ENCODE measurements at places on chromosomes 13 and 19.

GRCh38 chr13:31706105-31706504 is 33.2 kb upstream of the RXFP2 start:
- DNase-seq: no peak

GRCh38 chr13:39415008-39415802 is 187.8 kb downstream of the LHFPL6 start:
- DNase-seq: no peak

DNA sequence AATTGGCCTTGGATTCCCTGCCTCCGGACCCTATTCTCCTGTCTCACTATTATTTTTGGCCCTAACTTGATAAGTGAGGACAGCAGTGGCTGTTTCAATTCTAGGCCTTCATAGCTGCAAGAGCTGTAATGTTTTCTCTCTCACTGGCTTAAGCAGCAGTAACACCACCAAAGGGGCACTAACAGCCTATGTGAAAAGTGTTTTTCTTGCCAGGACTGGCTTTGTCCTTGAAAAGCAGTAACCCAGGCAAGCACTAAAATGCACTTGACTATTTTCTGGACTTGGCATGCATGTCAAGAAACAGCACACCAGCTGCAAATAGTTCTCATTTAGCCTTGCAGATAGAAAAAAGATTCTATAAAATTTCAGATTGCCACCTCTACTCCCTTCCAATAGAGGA is 9.3 kb upstream of the FBXL3 start:
- DNase-seq: no peak

DNA sequence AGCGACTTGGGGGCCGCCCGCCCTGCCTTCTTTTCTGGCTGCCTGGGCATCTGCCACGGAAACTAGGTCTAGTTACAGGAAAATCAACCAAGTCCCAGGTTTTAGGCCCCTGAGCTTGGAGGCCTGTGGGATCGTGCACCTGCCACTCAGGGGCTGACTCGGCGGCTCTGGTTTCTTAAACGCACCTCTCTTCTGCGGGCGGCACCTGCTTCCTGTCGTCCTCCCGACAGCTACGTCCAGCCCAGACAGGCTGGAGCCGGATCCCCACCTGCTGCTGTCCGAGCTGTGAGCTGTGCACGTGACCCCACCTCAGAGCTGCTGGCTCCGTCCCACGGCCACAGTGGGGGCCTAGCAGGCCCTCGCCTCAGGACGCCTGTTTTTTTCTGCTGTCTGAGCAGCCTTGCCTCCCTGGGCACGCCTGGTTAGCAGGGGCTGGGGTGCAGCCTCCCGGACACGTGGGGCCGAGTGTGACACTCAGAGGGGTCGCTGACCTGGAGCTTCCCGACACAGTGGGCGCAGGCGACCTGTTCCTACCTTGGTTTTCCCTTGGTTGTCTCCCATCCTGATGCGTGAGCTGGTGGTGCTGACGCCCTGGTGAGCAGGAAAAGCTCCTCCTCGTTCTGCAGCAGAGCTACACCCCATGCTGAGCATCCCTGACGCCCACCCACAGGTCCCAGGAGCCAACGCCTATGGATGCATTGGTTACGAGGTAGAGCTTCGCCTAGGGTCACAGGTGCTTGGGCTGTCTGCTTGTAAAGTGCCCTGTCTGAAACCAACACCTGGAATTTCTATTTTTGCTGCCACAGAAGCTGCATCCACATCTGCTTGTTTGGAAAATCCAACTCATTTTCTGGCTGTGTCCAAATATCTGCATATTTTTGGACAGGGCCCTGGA is 17.5 kb downstream of the TMEM255B start:
- DNase-seq: no peak

DNA sequence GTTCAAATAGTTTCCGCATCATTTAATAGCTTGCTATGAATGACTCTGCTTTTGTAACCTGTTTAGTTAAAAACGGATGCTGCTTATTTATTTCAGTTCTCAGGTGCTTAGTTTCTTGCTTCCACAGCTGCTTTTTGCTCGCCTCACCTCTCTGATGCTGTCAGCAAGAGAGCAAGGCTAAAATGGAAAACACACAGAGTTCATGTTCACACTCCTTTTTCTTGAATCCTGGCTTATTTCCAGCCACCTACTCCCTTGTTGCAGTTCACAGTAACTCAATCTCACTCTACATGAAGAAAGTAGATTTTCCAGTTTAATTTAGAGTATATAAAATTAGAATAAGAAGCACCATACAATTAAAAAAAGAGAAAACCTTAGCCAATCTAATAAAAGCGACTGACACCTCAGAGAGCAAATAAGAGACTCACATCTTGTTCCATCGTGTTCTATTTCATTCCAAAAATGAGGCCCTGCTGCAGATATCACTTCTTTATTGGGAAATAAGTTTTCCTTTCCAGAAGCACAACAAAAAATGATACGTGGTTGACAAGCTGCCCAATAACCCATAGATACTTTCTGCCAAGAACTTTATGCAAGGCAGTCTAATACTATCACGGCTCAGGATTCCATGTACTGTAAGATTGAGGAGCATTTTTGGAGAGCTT is 326.1 kb upstream of the SLITRK1 start:
- no peak for DNase-seq

DNA sequence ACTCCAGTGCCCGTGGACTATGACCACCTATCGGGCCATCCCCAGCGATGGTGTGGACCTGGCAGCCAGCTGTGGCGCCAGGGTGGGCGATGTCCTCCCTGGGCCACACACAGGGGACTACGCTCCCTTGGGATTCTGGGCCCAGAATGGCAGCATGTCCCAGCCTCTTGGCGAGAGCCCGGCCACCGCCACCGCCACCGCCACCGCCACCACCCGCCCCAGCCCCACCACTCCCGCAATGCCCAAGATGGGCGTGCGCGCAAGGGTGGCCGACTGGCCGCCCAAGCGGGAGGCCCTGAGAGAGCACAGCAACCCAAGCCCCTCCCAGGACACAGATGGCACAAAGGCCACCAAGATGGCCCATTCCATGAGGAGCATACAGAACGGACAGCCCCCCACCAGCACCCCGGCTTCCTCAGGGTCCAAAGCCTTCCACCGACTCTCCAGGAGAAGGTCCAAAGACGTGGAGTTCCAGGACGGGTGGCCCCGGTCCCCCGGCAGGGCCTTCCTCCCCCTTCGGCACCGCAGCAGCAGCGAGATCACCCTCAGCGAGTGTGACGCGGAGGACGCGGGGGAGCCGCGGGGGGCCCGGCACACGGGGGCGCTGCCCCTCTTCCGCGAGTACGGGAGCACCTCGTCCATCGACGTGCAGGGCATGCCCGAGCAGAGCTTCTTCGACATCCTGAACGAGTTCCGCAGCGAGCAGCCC is 142.3 kb downstream of the DPF1 start:
- DNase-seq: no peak

DNA sequence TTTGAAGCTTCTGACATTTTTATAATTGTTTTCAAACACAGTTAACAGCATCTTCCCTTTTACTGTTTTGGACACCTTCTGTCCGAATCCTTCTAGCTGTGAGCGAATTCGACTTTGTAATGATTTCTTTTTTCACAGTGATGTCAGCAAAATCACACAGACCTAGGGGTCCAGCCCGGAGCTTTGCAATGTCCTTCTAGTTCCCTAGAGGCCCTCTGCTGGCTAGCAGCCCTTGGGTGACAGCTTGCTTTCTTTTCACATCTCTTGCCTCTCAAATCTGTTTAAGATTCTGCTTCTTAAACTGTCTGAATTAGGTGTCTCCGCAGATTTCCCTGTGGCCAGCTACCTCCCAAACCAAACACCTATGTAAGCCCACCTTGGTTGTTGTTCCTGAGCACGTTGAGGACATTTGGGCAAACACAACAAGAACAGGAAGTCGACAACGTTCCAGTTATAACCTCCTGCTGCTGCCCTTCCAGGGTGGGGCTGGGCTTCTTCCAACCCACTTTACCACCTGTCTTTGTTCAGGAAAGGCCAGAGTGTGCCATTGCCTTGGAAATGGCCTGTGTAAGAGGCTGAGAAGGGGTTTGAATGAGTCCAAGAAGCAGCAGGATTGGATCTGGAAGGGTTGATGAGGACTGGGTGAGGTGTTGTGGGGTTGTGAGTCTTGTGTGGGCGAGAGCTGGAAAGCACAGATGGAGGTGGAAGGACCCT is 123.1 kb downstream of the ATP8A2 start:
- no peak for DNase-seq

DNA sequence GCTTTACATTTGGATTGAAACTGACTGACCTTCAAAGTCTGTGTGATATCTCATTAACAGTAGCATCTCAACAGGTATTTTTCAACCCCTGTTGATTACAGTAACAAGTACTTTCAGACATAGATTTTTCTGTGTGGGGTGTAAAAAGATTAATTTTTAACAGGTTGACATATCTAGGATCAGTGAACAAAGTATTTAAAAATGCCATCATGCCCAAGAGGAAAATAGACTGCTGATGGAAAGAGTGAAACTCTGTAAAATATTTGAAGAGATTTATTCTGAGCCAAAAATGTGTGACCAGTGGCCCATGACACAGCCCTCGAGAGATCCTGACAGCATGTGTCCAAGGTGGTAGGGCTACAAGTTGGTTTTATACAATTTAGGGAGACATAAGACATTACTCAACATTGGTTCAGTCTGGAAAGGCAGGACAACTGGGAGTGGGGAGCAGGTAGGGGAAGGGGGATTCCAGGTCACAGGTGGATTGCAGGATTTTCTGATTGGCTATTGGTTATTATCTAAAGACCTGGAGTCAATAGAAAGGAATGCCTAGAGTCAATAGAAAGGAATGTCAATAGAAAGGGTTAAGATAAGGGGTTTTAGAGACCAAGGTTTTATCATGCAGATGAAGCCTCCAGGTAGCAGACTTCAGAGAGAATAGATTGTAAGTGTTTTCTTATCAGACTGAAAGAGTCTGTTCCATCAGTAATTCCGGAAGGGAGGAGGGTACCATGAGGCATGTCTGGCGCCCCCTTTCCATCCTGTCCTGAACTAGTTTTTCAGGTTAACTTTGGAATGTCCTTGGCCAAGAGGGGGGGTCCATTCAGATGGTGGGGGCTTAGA is 29.1 kb downstream of the TNFRSF19 start:
- peak; percentile 57 for DNase-seq

DNA sequence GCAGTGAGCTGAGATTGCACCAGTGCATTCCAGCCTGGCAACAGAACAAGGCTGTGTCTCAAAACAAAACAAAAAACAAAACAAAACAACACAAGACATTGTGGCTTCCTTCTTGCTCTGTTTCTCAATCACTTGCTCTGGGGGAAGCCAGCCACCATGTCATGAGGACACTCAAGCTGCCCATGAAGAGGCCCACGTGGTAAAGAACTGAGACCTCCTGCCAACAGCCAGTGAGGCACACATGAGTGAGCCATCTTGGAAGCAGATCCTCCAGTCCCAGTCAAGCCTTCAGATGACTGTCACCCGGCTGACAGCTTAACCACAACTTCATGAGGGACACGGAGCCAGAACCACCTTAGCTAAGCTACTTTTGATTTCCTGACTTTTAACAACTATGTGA is 25.2 kb downstream of the CPT1C start:
- DNase-seq: no peak

- no peak for DNase-seq
Observed at GRCh38 chr19:3398900-3399278, 32.5 kb downstream of the NFIC start.

- peak; percentile 18 for DNase-seq
Observed at GRCh38 chr13:37385248-37385647, 213.3 kb downstream of the POSTN start.

GRCh38 chr13:45511310-45512097 is 46.8 kb downstream of the COG3 start:
- peak; percentile 50 for DNase-seq

DNA sequence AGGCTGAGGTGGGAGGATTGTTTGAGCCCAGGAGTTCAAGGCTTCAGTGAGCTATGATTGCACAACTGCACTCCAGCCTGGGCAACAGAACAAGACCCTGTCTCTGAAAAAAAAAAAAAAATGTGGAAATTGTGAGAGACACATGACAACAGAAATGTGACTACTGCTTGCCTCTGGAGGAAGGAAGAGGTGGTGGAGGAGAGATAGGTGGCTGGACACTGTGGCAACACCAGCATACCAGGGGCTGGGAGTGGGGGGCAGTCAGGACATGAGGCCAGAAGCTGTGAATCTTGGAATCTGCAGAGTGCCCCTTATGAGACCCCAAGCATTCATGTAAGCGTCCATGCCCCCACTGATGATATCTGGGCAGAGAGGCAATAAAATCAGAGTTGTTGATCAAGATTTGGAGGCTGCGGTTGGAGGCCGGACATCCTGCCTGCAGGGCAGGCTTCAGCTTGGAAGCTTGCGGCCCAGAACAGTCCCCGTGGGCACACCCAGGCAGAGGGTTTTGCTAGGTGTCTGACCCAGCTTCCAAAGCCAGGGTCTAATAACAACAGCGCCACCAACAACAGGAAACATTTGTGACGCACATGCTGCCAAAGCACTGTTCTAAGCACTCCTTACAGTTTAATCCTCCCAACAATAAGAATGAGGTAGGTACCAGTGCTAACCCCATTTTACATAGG is 16.9 kb downstream of the FAM187B start:
- DNase-seq: no peak

- DNase-seq: no peak
Observed at GRCh38 chr19:29841559-29842367, 30.0 kb downstream of the CCNE1 start.

GRCh38 chr19:14476673-14477401 is 1.7 kb upstream of the PTGER1 start:
- no peak for DNase-seq

GRCh38 chr13:28067491-28067890 is 32.9 kb downstream of the FLT3 start:
- DNase-seq: no peak

- DNase-seq: no peak
Observed at GRCh38 chr19:13834244-13835069, 39.2 kb downstream of the ZSWIM4 start.

DNA sequence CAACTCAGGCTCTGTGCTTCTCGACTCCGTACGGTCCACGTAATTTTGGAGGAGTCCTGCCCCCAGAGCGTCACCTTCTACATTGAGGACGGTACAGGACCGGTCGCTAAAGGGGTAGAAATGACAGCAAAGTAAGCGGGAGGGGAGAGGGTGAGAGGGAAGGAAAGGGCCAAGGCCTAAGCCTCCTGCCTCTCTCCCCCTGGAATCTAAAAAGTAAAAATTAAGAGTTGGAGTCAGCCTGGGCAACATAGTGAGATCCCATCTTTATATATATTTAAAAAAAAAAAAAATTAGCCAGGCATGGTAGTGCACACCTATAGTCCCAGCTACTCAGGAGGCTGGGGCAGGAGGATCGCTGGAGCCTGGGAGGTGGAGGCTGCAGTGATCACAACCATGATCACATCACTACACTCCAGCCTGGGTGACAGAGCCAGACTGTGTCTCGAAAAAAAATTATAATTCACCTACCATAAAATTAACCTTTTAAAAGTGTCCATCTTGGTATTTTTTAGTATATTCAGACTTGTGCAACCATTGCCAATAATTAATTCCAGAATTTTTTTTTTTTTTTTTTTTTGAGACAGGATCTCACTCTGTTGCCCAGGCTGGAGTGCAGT is 12.6 kb downstream of the SLC1A5 start:
- DNase-seq: no peak

DNA sequence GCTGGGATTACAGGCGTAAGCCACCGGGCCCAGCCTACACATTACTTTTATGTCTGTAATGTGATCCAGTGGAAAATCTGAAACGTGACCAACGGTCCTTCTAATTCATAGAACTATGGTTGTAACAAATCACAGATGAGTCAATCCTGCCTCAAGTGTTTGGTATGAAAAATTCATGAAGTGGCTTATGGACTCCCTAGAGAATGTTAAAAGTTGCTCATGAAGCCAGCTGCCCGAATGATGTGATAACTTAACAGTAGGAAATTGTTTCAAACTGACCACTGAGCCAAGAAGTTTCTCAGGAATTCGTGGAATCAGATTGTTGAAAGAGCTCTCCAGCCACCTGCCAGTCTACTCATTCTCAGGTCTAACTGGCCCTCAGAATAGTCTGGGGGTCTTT is 59.4 kb upstream of the FARP1 start:
- DNase-seq: no peak

GRCh38 chr13:74871369-74872070 is 610.4 kb downstream of the TBC1D4 start:
- DNase-seq: no peak
